ENCODE measurements at places on chromosomes 5 and 9.

DNA sequence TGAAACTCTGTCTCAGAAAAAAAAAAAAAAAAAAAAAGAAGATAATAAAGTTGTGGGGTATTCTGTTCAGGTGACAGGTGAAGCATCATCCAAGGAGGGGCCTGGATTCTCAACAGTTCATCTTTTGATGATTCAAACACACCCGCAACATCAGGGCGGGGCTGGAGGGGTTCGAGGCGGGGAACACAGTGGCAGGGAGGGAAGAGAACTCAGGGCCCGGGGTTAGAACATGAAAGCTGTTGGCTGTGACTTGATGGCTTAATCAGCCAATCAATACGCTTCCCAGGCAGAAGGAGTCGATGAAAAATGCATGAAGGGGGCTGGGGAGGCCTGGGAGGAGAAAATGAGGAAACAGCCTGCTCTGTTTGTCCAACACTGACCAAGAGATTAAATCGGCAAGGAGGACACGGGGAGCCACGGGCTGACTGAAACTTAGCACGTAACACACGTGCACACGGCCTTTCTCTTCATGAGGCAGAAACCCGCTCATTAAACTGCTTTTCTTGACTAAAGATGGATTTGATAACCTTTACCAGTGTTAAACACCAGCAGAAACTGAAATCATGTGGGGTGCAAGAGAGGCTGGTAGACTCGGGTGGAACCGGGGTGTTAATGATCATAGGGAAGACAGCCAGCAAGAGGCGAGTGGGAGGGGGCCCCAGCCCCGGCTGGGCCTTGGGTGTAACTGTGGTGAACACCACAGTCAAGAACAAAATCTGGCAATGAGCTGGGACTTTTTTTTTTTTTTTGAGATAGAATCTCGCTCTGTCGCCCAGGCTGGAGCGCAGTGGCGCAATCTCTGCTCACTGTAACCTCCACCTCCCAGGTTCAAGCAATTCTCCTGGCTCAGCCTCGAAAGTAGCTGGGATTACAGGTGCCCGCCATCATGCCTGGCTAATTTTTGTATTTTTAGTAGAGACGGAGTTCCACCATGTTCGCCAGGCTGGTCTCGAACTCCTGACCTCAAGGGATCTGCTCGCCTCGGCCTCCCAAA is 105.7 kb upstream of the RAPGEF1 start:
- DNase-seq, result no peak

- no peak for DNase-seq
These were observed 279.1 kb downstream of the TLE1 start for GRCh38 chr9:81410201-81410600.

GRCh38 chr9:20538092-20538491 is 84.2 kb downstream of the MLLT3 start:
- DNase-seq, result no peak

GRCh38 chr5:161549106-161549505 is 2.6 kb upstream of the GABRB2 start:
- DNase-seq, result no peak

GRCh38 chr5:72346398-72346797 is 26.2 kb downstream of the PTCD2 start:
- no peak for DNase-seq

All from thoracic aorta (tissue), 2 donors.